ENCODE measurements at places on chromosomes 11 and 22.

GRCh38 chr22:39287076-39287725 is 32.2 kb downstream of the RPL3 start:
- DNase-seq, result no peak

DNA sequence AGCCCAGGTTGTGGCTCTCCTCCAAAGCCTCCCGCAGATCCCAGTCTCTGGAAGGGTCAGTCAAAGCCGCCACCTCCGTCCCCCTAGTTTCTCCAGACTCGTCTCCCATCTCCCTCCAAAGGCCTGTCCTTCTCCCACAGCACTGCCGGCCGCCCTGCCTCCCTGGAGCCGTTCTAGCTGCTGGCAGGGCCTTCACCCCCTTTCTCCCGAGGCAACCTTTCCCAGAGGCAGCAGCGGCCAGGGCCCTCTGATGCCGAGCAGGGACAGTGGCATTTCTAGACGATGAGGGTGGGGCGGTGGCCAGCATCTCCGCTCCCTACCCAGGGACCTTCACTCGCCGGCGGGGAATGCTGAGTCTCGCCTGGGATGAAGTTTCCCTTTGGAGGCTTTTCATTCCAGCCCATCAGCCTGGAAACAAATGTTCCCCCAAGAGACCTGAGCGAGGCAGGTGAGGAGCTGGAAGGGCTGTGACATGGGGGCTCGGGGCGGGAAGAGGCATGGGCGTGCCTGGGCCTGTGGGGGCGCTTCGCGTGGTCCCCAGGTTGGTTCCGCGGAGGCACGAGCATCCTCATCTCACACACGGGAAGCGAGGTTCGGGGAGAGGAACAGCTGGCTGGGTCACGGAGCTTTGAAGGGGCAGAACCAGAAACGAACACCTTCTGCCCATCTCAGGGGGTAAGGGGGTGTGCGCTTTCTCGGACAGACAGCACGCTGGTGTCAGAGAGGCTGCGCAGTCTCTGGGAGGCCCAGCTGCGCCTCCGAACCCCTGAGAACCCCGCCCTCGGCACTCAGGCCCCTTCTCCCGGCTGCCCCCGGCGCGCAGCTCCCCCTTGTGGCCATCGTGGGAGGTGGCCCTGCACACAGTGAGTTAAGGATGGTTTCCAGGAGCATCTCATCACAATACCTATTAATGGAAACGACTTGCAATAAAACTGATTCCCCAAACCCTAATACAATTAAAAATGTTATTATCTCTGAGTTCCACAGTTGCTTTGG is 18.1 kb upstream of the KLHL35 start:
- peak; percentile 65 for DNase-seq

- DNase-seq, result no peak
Measured at GRCh38 chr22:41028841-41029240, 63.6 kb upstream of the EP300 start.

- DNase-seq, result no peak
Measured at GRCh38 chr11:14593671-14594070, 49.9 kb upstream of the PDE3B start.

DNA sequence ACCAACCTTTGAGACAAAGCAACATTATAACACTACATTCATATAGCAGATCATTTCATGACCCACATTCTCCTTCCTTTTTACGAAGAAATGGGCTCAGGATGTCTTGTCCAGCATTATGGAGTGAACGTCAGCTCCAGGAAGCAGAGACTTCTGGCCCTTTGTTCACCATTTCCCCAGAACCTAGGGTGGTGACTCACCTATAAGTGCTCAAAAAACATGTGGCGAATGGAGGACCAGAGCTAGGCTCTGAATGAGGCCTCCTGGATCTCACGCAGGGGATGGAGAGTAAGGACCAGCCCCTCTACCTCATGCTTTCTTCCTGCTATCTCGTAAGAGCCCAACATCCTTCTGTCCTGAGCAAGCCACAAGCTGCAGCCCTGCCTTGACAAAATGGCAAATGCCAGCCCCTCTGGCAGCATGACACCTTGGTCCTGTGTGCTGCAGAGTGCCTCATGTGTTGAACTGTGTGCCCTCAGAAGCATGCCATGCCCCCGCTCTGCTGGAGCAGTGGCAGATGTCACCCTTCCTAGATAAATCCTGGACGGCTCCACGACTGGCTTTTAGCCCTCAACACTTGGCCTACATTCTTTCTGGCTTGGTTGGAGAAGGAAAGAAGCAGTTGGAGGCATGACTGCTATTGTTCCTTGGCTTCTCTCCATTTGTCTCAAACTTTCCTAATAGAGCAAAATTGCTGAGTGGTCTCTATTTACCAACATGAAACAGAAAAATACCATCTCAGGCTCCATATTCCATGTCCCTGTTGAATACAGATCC is 6.5 kb upstream of the ST3GAL4 start:
- DNase-seq, result no peak

DNA sequence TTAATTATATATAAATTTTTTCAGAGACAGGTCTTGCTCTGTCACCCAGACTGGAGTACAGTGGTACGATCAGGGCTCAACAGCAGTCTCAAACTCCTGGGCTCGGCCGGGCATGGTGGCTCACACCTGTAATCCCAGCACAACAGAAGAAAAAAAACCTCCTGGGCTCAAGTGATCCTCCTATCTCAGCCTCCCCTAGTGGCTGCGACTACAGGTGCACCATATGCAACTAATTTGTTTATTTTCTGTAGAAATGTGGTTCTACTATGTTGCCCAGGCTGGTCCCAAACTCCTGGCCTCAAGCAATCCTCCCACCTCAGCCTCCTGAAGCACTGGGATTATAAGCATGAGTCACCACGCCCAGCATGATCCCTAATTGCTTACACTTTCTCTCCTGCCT is 56.1 kb upstream of the SLC35C1 start:
- DNase-seq, result no peak

GRCh38 chr11:45777127-45777969 is 27.6 kb upstream of the SLC35C1 start:
- DNase-seq, result no peak

DNA sequence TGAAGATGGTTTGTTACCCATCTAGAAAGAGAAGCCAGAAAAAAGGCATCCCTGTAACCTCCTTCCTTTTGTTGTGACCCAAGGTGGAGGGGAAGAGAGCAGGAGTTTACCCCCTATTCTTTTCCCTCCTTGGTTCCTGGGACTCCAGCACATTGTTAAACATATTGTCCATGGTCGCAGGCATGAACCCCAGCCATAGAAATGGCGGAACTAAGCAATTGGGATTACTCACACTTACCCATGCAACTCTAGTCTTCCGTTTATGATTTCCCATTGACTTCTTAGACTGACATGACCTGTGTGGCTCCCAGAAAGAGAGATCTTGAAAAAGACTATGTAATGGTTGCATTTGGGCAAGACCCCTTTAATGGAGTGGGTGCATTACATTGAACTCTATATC is 45.4 kb downstream of the OR4C46 start:
- no peak for DNase-seq

DNA sequence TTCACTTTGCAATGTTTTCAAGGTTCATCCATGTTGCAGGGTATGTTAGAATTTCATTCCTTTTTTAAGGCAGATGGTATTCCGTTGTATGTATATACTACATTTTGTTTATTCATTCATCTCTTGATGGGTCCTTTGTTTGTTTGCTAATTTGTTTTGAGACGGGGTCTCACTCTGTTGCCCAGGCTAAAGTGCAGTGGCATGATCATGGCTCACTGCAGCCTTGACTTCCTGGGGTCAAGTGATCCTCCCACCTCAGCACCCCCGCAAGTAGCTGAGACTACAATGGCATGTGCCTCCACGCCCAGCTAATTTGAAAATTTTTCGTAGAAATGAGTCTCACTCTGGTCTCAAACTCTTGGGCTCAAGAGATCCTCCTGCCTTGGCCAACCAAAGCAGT is 6.2 kb downstream of the UVRAG start:
- no peak for DNase-seq

DNA sequence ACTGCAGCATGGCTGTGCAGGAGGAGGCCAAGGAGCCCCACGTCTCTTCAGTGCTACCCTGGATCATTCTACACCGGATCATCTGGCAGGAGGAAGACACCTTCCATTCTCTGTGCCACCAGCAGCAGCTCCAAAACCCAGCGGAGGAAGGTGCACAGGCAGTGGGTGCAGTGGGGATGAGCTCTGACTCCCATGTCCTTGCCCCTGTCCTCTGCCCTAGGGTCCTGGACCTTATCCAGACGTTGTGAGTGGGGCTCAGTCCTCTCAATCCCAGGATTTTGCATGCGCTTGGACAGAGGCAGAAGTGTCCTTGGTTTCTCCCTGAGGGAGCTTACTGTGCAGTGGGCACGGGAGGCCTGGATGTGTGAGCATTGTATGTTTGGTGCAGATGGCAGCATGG is 61.3 kb downstream of the CABIN1 start:
- no peak for DNase-seq

DNA sequence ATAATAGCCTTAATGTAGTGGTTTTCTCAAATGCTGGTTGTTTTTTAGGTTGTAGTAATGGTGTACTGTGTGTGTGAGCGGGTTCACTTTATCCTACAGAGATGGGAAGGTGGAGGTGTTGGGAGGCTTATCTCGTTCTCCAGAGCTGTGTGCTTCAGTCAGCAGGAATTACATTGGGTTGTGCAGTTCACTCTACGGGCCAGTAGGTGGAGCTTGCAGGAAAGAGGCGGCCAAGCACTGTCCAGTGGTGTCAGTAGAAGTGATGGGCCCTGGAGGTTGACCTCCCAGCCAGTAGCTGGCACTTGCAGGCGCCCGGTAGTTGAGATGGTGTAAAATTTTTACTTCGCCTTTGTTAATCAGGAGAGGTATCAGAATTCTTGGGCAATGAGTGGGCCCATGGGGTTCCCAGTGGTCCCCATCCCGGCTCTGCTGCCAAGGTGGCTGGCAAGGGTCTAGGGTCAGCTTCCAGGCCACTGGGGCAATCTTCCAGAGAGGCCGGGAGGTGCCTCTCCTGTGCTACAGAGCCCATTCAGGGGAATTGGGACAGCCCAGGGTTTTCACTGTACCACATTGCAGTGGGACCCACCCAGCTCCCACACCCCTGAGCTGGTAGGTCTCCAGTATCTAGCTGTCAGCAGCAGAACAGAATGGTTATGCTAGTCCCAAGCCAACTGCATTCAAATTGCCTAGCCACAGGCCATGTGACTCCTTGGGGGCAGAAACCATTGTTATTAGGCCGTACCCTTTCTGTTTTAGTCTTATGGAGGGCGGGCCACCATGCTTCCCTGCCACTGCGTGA is 43.9 kb downstream of the BIRC2 start:
- peak; percentile 51 for DNase-seq

DNA sequence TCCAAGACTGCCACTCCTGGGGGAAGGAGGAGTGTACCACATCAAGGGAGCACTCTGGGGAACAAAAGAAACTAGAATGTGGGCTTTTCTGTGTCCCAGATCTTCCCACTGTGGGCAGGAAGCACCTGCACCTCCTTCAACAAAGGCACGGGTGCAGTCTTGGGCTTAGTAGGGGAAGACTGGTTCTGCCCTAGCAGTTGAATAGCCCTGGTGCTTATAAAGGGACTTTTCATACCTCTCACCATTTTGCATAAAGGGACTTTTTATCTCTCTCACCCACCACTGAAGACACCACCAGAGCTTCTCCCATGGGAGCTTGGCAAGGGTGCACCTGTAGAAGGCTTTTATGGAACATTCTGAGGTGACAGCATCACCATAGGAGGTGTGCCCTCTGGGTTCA is 65.8 kb upstream of the MS4A8 start:
- no peak for DNase-seq

- no peak for DNase-seq
Measured at GRCh38 chr11:77411717-77412441, 62.0 kb downstream of the PAK1 start.

GRCh38 chr11:8484251-8484650 is 109.8 kb downstream of the STK33 start:
- DNase-seq, result no peak

- DNase-seq, result peak; percentile 85
Measured at GRCh38 chr22:38455530-38456271, 702 bp upstream of the KCNJ4 start.

DNA sequence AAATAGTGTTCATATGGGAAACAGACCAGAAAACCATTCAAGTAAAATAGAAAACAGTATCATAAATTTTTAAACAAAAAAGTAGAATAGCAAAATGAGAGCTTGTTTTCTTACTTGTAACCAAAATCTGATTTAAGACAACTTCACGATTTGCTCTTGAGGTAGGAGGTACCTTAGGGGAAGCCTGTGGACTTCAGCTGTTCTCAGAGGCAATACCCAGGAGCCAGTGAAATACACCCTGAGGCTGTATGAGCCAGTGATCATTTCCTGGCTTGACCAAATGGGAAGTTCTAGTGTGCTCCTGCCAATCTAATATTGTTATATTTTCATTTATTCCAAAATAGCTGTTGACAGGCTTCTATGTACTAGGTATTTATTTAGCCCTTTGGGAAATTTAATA is 104.8 kb downstream of the ARHGAP42 start:
- DNase-seq, result no peak

DNA sequence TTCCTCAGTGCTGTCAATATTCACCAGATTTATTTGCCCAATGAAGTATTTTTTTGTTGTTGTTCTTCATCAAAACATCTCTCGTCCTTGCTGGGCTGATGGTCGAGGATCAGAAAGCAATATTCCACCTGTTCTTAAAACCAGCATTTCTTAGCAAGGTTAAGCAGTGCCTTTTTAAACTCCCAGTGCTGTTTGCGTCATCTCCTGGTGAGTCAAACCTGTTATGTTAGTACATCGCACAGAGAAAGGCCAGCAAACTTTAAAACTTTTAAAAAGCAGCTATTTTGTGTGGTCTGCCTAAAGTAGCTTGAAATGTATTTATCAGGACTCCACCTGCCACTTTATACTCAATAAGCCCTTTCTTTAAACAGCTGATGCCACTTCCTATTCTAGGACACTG is 802.0 kb downstream of the KCNA4 start:
- no peak for DNase-seq

DNA sequence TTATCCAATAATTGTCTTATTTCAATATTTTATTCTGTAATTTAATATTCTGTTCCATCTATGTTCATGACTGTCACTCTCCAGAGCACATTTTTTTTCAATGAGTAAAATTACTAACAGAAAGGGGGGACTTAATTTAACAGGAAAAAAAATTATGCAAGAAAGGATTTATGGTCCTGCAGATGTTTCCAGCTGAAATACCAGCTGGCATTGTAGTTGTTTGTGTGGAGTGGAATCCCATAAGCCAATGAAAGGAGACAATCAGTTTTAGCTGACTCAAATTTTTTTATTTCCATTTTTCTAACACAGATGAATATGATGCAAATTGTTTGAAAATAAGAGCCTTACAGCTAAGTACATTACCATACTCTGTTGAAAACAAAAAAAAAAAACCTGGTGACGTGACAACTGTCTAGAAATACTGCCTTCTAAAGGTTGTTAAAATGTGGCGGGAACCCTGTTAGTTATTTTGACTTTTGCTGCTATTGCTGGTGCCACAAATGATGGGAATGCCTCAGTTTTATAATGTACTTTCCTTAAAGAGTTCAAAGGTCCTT is 389.1 kb downstream of the ETS1 start:
- no peak for DNase-seq

- DNase-seq, result no peak
Measured at GRCh38 chr11:46378811-46379481, 2.5 kb upstream of the MDK start.
